ENCODE measurements at places on chromosomes 13 and 19.
A peak's percentile ranks its signal among the peaks of the same experiment; 100 is the strongest.

GRCh38 chr19:1169921-1170885 lies 3.9 kb downstream of the SBNO2 start:
- DNase-seq = no peak

DNA sequence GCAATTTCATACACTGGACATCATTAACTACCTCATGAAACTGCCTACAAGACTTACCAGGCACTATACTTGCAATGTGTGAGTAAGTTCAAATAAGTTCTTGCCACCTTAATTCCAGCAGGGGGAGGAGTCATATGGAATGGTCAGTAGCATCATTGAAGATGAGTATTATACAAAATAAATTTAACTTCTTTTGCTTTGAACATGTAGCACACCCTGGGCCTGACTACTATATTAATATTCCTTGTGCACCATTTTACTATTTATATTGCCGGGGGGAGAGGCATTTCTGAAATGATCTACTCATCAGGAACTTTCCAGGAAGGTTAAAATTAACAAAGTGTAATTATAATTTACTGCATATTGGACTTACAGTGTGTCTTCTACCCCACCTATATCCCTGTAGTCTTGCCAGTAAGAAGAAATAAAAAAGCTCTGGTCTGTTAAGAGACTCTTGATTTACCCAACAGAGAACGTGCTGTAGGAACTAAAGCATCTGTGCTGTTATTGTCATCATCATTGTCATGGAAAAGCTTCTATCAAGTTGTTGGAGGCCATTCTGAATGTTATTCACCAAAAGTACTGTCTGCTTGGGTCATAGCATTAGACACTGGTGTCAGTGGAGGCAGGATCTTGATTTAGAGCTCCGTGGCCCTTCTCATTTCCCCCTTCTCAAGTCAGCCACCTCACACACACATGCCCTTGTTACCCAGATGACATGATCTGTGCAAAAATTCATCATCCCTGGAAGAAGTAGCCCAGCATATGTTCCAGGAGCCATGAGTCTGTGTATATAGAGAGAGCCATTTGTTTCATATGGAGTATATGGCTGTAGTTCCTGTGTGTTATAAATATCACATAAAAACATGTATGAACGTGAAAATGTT lies 147.1 kb downstream of the MTUS2 start:
- no peak for DNase-seq

GRCh38 chr13:36834299-36834698 lies 15.3 kb downstream of the RFXAP start:
- DNase-seq = no peak

DNA sequence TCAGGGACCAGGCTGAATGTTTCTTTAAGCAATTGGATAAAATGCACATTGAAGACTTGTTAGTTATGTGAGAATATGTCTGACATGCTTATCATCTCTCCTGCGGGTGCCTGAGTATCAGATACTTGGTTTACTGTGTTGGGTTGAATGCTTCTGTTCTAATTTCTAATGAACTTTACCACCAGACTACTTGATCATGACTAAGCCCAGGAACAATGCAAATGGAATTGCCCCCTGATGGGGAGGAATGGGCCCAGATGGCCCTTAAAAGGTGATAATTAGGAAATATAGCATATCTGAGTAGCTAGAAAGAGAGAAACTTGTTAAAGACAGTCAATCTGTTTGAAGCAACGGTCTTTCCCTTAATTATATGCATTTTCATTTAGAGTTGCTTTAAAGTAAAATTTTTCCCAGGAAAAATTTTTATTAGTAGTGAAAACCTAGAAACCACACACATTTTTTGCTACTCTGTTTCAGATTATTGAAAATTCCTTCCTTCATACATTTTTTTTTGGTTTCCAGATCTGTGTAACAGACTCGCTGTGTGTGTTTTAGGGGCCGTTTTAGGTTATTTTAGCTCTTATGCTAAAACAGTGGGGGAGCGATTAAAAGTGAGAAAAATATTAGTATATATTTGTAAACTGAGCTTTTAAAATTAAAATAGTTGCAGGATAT lies 186.6 kb downstream of the TM9SF2 start:
- peak; percentile 92 for DNase-seq

DNA sequence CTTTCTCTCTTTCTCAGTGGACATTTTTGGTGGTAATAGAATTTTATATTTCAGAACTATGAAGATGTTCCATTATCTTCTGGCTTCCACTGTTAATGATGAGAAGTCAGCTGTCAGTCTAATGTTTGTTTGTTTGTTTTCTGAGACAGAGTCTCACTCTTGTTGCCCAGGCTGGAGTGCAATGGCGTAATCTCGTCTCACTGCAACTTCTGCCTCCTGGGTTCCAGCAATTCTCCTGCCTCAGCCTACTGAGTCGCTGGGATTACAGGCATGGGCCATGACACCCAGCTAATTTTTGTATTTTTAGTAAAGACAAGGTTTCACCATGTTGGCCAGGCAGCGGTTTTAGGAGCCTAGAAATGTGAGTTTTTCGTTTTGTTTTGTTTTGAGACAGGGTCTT lies 4.7 kb downstream of the ZNF317 start:
- no peak for DNase-seq

DNA sequence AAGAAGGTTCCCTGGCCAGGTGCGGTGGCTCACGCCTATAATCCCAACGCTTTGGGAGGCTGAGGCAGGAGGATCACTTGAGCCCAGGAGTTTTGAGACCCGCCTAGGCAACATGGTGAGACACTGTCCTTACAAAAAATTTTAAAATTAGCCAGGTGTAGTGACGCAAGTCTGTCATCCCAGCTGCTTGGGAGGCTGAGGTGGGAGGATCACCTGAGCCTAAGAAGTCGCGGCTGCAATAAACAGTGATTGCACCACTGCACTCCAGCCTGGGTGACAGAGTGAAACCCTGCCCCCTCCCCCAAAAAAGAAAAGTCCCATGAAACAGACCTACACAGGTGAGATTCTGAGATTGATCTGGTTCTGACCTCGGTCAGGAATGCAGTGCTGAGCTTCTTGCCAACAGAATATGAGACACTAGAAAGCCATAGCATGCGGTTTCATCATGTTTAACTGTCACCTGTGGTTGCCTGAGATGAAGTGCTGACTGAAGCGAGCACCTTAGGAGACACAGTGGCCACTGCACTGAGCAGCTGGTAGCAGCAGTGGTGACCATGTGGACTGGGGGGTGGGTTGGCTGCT lies 2.0 kb upstream of the A1BG start:
- no peak for DNase-seq

- no peak for DNase-seq
These were observed 618 bp downstream of the THSD8 start for GRCh38 chr19:12802267-12803106.

- no peak for DNase-seq
These were observed 506.7 kb upstream of the GPC6 start for GRCh38 chr13:92719868-92720267.

DNA sequence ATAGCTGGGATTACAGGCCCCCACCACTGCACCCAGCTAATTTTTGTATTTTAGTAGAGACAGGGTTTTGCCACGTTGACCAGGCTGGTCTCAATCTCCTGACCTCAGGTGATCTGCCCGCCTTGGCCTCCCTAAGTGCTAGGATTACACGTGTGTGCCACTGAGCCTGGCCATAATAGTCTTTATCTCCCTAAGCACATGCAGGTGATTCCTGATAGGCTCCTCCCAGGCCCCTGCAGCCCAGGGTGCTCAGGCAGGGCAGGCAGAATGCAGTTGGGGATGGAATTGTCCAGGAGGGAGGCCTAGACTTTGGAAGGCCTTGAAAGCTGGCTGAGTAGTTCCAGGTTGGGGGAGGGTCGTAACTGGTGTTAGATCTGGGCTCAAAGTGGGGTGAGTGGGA lies 8.5 kb downstream of the ZNF526 start:
- DNase-seq = no peak

GRCh38 chr13:58480061-58480460 lies 848.5 kb downstream of the PCDH17 start:
- DNase-seq = no peak

DNA sequence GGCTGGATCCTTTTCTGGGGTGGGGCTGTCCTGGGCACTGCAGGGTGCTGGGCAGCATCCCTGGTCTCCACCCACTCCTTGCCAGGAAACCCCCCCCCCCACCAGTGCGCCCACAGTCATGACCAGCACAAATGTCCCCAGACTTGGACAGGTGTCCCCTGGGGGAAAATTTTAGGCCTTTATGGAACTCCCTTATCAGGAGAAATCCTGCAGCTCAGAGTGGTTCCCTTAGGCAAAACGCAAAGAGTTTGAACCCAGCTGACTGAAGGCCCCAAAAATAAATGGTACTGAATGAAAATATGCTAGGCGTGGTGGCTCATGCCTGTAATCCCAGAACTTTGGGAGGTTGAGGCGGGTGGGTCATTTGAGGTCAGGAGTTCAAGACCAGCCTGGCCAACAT lies 51.8 kb downstream of the GADD45B start:
- DNase-seq = no peak

DNA sequence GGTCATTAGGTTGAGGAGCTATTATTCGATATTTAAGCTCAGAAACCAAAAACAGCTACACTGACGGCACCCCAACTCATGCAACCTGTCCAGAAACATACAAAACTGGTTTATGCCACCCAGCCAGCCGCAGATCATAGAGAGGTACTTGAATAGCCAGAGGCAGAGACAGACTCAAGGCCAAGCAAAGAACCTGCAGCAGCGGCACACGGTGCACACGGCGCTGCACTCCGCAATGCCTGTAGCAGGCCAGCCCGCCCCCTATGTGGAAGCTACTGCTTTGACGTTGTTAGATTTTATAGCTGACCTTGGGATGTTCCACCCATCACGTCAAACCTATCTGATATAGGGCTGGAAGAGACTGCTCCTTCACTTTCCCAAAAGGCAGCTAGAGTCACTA lies 11.9 kb upstream of the DHRS12 start:
- no peak for DNase-seq

GRCh38 chr19:45717983-45718650 lies 12.6 kb downstream of the FBXO46 start:
- no peak for DNase-seq

DNA sequence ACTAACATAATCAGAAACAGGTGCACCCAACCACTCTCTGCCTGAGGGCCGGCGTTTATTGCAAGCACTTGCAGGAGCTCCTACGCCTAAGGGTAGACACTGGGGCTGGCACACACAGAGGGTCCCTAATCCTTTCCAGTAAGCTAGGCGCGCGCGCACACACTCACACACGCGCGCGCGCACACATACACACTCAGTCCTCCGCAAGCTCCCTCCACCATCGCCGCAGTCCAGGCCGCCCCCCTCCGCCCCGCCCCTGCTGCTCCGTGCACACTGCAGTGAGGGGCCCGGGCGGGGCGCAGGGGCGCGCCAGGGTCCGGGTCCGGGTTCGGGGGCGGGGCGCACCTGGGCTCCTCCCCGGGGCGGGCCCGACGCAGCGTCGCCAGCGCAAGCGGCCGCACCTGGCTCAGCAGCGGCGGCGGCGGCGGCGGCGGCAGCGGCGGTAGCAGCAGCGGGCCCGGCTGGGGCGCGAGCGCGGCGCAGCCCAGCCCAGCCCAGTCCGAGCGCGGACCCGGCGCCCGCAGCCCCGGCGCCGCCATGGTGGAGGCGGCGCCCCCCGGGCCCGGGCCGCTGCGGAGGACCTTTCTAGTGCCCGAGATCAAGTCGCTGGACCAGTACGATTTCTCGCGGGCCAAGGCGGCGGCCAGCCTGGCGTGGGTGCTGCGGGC lies at the start of gene CAMSAP3:
TSS of gene CAMSAP3 (plus strand) at position 398 of the 668 bp plus-strand sequence. CDS start at position 538, 140 bp downstream.
- DNase-seq = peak; percentile 11

DNA sequence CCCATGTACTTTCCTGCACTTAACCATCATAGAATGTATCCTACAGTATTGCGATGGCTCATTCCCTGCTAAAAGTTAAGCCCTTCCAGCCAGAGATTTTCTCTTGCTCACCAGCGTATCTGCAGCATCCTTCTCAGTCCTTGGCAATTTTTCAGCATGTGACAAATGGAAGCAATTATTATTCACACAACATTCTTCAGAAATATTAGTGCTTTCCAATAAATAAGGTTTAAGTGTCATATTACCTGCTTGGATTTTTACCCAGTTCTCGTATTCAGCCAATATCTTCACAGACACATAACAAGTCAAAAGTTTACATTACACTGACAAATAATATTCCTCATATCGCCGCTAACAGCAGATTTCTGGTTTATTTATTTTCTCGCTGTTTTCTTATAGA lies 82.3 kb downstream of the POU4F1 start:
- no peak for DNase-seq

GRCh38 chr13:107421951-107422350 lies 793.4 kb downstream of the LIG4 start:
- DNase-seq = no peak

GRCh38 chr13:44281252-44282000 lies 92.2 kb upstream of the SERP2 start:
- no peak for DNase-seq

DNA sequence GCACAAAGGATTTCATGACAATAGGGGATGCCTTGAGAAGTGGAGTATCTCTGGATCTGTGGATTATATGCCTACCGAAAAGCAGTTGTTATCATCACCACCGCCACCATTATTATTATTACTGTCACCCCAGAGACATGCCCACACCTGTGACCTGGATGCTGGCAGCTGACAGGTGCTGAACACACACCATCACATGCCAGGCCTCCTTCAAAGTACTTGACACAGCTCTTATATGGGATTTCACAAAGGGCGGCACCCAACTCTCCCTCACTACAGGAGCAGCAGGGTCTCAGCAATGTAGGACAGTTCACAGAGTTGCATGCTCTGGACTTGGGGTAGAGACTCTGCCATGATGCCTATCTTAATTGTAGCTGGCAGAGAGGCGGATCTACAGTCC lies 5.6 kb upstream of the GPR42 start:
- no peak for DNase-seq

DNA sequence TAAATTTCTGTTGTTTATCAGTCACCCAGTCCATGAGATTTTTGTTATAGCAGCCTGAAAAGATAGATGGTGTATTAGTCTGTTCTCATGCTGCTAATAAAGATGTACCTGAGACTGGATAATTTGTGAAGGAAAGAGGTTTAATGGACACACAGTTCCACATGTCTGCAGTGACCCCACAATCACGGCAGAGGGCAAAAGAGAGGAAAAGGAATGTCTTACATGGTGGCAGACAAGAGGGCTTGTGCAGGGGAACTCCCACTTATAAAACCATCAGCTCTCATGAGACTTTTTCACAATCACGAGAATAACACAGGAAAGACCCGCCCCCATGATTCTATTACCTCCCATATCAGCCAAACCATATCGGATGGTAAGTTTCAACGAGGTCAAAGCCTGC lies 309.2 kb downstream of the LIG4 start:
- DNase-seq = no peak

GRCh38 chr13:99439048-99439447 lies 62.2 kb upstream of the TM9SF2 start:
- DNase-seq = no peak

- DNase-seq = no peak
These were observed 12.4 kb downstream of the TTC9B start for GRCh38 chr19:40205760-40206159.

Measured in fibroblast of skin of scalp (primary cell).